ENCODE measurements at places on chromosomes 5 and 9. TPM values are rescaled to one million over a fixed set of nuclear protein-coding genes. Genes with fewer than 3 reads are reported as not detected.

The FBP2 gene
- total RNA-seq, result 0.14 TPM

The GCNT4 gene
- 63.2 TPM for total RNA-seq

The PTAR1 gene
- 17.9 TPM for total RNA-seq

The AFAP1L1 gene
- 0.12 TPM for total RNA-seq

DNA sequence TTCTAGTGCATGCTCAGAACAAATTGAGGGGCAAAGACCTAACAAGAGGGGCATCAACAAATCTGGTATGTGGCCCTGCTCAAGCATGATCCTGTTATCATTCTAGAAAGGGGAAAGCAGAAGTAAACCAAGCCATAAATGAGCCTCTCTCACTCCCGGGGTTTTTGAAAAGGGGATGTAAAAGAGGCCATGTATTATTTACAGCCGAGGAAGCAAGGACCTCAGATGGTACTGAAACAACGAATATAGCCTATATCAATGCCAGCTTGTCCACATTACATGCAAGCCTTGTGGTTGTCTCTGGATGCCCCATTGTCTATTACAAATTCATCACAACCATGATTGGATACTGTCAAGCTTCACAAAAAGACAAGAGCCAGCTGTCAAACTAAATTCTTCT, 211.3 kb downstream of the DCP2 start:
- no peak for DNase-seq

- no peak for DNase-seq
These were observed 201.2 kb downstream of the ADAMTS12 start for GRCh38 chr5:33690374-33691135.

- DNase-seq, result no peak
These were observed 83.4 kb downstream of the GOLPH3 start for GRCh38 chr5:32090755-32091128.

DNA sequence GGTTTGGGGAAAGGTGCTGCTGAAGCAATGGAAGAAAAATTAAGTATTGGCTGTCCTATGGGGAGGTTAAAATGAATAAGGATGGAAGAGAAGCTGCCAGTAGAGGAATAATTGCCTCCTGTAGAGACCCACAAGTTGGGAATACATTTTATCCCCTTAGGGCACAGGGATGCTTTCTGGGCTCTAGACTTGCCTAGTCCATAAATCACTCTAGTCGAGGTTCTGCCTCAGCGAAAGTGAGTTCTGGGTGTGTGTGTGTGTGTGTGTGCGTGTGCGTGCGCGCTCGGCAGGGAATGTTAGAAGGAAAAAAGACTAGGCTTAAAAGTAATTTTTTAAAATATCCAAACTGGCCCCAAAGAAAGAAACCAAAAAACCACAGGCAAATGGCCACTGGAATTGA, 291.6 kb downstream of the DOCK8 start:
- DNase-seq, result no peak

DNA sequence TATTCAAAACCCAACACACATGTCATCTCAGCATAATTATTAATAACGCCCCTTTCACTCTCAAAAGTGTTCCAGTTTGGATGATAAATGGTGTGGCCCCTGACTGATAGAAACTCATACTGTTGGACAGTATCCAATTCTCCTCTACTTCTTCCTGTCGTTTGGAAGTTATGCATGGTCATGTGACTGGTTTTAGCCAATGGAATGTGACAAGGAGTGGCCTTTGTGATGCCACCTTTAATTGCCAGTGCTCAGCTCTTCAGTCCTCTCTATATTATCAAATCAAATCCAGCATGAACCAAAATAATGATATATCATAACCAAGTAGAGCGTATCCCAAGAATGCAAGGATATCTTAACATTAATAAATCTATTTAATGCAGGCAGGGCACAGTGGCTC, 117.8 kb upstream of the SPIN1 start:
- no peak for DNase-seq

GRCh38 chr5:11166923-11167322, 405.9 kb upstream of the DAP start:
- DNase-seq, result no peak
